Natural killer cell treated with Interleukin-12 subunit alpha and Interleukin-12 subunit beta and Interleukin-15 and Interleukin-18, amount 100 ng/mL, for 72 hours (primary cell): ENCODE measurements at places on chromosomes 2 and 18. TPM values are rescaled to one million over a fixed set of nuclear protein-coding genes. Genes with fewer than 3 reads are reported as not detected.

DNA sequence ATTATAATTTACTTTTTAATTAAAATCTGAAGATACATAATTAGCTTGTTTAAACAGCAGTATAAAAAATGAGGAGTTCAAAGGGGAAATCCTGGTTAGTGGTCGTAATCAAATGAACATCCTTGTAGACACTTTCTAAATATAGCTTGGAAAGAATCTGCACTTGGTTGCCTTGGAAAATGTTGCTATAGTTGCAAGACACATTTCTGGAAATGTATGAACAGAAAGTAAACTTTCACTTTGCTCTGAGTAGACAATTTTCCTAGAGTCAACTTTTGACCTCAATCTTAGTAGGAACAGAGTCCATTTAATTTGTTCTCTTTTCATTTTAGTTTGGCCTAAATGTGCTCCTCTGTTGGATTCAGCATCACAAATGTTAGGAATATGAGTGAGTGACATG is 38.3 kb downstream of the GCA start:
- no peak for DNase-seq

GRCh38 chr2:47249157-47249900 is 94.2 kb upstream of the STPG4 start:
- DNase-seq: no peak

The METAP1D gene
- 2.8 TPM for total RNA-seq

DNA sequence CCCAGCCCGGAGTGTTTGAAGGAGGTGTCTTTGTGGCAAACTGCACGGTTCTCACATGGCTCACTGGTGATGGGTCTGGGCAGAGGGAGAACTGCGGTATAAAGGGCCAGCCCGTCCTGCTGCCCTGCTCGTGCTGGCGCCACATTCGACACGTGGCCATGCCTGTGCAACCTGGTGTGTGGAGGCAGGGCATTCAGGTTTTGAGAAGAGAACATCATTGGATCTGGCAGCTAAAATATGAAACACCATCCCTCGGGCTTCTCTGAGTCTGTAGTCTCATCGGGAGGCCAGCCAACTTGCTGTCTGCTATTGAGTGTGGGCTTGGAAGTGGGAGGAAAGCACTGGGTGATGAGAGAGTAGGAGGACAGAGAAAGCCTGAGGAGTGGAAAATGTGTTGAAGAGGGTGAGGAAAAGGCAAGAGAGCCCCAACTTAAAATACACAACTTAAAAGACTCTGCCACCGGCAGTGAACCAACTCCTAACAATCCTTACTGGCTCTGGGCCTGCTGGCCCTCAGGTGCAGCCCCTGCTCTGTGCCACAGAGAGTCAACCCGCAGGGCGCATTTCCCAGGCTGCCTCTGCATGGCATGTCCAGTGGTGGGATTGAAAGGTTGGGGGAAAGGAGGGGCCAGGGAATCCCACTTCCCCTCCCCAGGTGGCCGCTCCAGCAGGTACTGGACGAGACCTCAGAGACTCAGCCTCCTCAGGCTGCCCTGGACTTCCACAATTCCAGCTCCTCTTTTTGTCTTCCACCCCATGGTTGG is 112.7 kb upstream of the DLX2 start:
- DNase-seq: no peak

DNA sequence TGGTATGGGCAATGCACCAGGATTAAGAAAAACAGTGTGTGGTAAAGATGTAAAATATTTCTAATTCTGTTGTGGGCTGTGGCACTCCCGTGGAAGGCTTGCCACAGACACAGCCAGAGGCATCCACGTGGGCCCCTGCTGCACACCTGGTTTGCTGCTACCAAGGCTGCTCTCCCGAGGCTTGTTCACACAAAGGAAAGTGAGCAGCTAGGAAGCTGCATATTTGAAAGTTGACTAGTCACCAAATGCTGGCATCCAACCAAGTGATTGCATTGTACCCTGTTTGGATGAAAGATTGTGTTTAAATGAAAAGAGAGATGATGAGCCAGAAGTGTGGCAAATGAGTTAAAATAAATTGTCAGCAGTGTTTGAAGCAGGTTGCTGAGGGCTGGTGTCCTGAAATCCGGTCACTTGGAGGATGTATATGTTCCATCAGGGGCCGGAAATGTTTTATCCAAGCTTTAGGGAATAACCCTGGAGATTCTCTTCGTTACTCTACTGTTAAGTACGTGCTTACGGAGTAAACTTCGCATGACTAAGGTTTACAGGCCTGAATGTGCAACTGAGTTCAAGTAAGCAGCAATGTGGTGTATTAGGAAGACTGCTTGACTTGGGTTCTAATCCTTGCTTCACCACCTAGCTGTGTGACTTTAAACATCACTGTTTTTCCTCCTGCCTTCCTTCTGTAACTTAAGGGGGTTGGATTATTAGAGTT is 86.1 kb downstream of the MSH2 start:
- DNase-seq: no peak

The FOXI3 gene
- not detected for total RNA-seq

The FOSL2 gene
- total RNA-seq: 52.5 TPM

DNA sequence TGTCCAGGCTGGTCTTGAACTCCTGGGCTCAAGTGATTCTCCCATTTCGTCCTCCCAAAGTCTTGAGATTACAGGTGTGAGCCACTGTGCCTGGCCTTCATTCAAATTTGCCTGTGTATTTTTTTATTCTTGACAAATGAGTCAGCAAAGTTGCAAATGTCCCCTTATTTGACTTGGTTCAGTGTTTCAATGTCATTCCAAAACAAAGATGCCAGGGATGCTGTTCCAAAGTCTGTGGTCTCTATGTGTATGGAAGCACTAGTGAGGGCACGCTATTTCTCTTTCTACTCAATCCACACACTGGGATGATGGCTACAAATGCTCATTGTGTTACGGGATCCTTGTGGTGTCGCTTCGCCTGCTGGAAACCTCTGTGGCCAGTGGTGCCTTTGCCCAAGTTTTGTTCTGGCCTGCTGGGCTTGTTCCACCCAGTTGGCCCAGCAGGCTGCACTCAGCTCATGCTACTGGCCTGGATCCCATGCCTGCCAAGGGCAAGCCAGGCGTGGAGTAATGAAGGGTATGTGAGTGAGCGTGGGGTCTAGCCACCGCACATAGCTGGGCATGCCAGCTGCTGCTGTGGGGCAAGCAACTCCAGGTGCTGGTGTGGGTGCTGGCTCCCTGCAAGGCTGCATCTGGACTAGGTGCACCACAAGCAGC is 35.6 kb downstream of the FBXO48 start:
- DNase-seq: no peak

The HAAO gene
- total RNA-seq: not detected

GRCh38 chr2:11004199-11004598 is 92.5 kb downstream of the KCNF1 start:
- no peak for DNase-seq

- DNase-seq: no peak
Observed at GRCh38 chr18:48036641-48037421, 106.4 kb upstream of the SMAD2 start.

The CGREF1 gene
- 0.36 TPM for total RNA-seq

DNA sequence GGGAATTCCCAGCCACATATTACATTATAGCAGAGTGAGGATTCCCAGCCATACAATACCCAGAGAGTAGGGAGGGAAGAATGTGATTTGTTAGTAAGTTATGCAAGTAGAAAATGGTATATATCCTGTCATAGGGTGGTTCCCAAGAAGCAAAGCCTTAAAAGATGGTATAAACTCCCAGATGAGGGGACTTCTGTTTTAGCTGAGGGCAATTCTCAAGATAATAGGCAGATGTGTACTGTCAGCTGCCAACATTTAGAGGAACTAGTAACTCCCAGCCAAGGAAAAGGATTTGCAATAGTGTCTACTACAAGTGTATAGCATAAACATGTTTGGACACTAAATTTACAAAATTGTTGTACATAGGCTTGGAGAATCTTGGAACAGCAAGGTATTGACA is 86.5 kb downstream of the XDH start:
- no peak for DNase-seq

GRCh38 chr2:191565647-191566198 is 112.2 kb upstream of the NABP1 start:
- no peak for DNase-seq

GRCh38 chr18:5851998-5852397 is 43.3 kb downstream of the TMEM200C start:
- no peak for DNase-seq

- no peak for DNase-seq
Observed at GRCh38 chr2:27489118-27489497, 435 bp downstream of the IFT172 start.

GRCh38 chr2:55363636-55364035 is 56.0 kb downstream of the CCDC88A start:
- no peak for DNase-seq

DNA sequence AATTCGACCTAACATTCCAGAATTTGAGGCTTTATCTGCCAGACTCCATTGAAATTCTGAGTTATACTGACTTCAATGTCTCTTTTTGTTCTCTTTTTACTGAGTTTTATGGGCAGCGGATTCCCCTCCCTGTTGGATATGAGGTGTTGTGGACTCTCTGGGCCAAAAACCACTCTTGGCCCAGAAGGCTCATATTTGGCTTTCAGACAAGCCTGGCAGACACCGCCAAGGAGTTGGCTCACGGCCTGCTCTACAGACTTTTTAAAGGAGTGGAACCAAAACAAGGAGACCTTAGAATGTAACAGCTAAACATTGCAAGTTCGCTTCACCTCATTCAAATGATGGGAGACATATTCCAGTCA is 206.4 kb upstream of the NCKAP5 start:
- DNase-seq: no peak

DNA sequence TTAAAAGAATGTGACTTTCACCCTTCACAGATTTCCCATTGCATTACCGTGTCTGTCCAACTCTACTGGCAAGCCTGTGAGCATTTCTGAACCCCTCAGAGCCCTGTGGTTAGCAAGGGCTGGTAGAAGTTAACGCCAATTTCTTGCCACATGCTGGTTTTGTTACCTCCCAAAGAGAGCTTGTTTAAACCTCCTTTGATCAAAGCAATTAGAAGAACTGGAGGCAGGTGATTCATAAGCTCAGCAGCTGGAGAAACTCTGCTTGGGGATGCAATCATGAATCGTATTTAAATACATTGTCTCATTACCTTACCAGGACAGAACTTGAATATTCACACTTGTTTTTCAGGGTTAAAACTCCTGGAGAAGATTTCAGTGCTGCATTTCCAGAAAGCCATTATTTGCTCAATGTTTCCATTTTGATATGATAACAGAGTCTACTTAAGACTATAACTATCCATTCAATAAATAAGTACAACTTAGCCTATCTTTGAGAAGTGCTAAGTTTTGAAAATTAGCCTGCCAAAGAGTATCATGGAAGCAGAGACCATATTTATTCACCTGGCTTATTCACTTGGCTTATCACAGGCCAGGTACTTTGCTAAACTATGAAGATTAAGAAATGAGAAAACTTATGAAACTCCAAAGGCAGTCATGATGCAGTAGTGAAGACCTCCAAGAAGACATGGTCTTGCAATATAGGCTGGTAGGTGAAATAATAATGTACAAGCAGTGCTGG is 292.8 kb downstream of the INSIG2 start:
- no peak for DNase-seq

DNA sequence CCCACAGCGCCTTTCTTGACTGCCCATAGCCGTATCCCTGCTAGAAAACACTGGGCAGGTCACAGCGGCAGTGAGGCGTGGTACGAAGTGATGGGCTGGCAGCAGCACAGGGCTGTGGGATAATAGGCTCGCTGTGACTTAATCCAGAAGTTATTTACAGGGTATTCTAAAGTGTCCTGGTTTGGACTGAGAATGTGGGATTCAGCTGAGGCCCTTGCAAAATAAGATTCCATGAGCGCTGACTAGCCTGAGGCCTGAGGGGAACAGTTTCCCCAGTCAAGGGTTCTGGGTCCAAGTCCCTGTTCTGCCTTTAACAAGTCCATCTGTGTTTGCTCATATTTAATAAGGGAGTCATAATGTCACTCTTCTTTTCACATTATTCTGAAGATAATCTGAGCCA is 34.6 kb downstream of the SETBP1 start:
- DNase-seq: no peak

DNA sequence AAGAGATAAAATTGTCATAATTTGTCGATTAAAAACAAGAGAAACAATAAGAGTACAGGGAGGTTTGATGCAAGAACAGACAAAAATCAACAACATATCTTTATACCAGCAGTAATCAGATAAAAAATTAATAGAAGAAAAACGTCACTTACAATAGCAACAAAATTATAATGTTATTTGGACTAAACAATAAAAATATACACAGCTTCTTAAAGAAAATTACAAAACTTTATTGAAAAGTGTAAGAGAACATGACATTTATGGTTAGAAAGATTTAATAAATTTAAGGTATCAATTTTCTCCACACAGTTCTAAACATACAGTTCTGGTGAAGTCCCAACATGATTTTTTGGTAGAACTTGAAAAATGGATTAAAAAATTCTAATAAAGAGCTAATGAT is 12.8 kb downstream of the RNF138 start:
- no peak for DNase-seq

The KLHL14 gene
- not detected for total RNA-seq

The LCT gene
- 0.50 TPM for total RNA-seq

The DCAF17 gene
- total RNA-seq: 17.5 TPM

GRCh38 chr18:73461780-73462059 is 593.9 kb upstream of the NETO1 start:
- no peak for DNase-seq

GRCh38 chr2:15941481-15941850 is 1.1 kb downstream of the MYCN start:
- no peak for DNase-seq

GRCh38 chr18:79637181-79637920 is 42.3 kb upstream of the CTDP1 start:
- no peak for DNase-seq

- DNase-seq: no peak
Observed at GRCh38 chr2:41695198-41696113, 352.4 kb upstream of the PKDCC start.

DNA sequence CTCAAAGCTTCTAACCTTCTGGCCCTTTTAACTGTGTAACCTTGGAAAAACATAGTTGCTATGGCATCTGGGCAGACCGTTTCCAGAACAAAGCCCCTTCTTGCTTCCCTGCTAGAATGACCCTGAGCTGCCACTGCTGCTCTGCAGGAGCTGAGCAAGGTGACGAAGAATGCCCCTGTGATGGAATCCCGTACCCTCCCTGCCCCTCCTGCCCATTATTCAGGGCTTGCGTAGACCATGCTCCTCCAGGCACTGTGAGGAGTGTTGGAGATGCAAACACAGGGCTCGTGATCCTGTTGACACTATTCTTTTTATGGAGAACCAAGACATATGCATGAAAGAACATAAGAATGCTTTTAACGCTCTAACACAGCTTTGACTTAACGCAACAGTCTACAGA is 191.1 kb downstream of the CDH2 start:
- DNase-seq: no peak

GRCh38 chr2:126880817-126881216 is 17.9 kb upstream of the TEX51 start:
- no peak for DNase-seq

GRCh38 chr18:13425357-13426091 is 207.0 kb downstream of the LDLRAD4 start:
- DNase-seq: no peak

GRCh38 chr2:190407662-190408537 is at the start of gene MFSD6:
Gene MFSD6 (plus strand): TSS chr2:190408355. CDS start chr2:190436030, 27,675 bp downstream.
- DNase-seq: peak; percentile 69

DNA sequence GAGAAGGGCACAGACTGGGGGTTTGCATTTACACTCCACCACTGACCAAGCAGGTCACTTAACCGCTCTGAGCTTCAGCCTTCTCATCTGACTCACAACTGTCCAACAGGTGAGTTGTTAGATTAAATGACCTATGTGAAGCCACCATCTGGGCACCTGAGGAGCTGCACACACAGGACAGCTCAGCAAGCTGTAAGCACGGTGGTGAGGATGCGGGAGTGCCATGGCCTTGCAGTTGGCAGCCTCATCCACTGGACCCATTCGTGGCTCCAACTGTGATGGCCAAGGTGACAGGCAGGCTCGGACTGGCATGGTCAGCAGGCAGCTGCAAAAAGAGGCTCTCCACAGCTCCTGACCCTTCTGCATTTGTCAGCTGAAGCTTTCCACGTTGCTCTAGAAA is 23.3 kb upstream of the AMMECR1L start:
- DNase-seq: no peak

The CYS1 gene
- not detected for total RNA-seq
